ENCODE measurements at places on chromosomes 1 and 21.

GRCh38 chr1:203995228-203995627 lies 77.7 kb upstream of the SOX13 start:
- DNase-seq = no peak

DNA sequence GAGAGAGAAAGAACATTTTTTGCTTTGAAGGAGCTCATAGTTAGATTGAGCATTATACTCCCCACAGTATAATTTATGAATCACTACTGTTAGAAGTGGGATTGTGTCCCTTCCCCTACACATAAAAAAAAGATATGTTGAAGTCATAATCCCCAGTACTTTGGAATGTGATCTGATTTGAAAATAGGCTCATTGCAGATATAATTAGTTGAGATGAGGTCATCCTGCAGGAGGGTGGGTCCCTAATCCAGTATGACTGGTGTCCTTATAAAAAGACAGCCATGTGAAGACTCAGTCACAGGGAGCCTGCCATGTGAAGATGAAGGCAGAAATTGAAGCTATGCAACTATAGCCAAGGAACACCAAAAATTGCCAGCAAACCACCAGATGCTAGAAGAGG lies 76.4 kb downstream of the TGFB2 start:
- no peak for DNase-seq

- peak; percentile 48 for DNase-seq
Measured at GRCh38 chr1:91501523-91501851, 836 bp downstream of the CDC7 start.

GRCh38 chr1:32345289-32345827 lies 9.3 kb upstream of the MARCKSL1 start:
- no peak for DNase-seq

DNA sequence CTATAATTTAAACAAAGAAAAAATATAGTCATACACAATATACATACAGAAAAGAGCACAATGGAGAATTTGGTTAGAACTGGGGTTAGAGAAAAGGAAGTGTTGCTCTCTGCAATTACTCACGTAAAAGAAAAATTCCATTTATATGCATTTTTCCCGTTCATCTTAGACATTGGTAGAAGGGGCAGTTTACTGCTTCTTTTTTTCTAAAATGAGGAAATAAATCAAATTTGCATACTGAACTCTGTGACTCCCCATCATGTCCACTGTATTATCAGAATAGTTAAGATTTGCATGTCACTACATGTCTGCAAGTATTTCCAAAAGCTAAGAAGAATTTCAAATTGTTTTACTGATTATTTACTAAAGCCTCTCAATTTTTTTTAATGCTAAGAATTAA lies 44.1 kb upstream of the C1orf105 start:
- no peak for DNase-seq

GRCh38 chr1:152182431-152182830 lies 23.4 kb upstream of the RPTN start:
- DNase-seq = no peak
